Activated gamma-delta T cell treated with anti-CD3 and anti-CD28 coated beads, Interleukin-2, amount 50 U/mL, for 16 hours (primary cell): ENCODE measurements at places on chromosomes 11 and 22.

- DNase-seq = no peak
Measured at GRCh38 chr11:36105743-36106581, 162.1 kb downstream of the LDLRAD3 start.

DNA sequence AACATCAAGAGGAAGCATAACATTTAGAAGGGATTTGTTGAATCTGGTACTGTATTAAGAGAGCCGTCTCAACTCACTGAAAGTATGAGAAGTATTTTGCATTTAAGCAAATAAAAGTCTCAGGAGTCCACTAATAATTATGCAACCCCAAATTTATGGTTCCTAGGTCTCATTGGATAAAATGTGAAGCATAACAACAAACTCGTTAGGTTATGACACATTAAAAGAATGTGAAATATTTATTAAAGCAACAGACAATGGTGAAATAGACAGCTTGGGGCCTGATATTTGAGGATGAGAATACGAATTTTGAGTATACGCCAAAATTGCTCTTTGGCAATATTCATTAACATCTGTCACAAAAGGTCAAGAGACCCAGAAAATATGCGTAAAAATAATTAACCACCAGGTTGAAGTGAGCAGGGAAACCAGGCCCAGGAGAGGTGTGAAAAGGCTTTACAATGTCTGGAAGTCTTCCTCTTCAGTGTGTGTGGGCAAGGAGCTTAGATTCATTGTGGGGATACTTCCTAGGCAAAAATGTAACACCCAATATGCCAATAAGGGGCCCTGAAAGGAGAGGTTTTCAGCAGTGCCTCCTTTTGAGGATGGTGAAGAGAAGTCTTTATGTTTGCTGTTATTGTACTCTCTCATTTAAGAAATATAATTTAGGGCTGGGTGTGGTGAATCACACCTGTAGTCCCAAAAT, 89.2 kb downstream of the FDX1 start:
- DNase-seq = no peak

GRCh38 chr11:114244726-114245394, 51.3 kb upstream of the NNMT start:
- DNase-seq = no peak

DNA sequence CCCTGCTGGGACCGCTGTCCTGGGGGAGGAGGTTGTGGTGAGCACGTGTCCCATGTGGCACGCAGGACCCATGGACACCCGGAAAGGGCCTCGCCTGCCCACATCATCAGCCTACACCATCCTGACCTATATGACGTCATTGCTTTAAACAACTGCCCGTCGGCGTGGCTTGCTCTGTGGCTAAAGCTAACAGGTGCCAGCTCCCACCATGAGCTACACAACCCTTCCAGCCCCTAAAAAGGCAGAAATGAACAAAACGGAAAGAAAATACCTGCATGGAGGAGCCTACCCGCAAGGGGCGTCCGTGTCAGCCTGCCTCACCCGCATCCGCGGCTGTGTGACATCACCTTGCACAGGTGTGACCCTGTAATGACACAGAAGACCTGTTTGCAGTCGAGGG, 481.8 kb downstream of the BRD1 start:
- DNase-seq = no peak

DNA sequence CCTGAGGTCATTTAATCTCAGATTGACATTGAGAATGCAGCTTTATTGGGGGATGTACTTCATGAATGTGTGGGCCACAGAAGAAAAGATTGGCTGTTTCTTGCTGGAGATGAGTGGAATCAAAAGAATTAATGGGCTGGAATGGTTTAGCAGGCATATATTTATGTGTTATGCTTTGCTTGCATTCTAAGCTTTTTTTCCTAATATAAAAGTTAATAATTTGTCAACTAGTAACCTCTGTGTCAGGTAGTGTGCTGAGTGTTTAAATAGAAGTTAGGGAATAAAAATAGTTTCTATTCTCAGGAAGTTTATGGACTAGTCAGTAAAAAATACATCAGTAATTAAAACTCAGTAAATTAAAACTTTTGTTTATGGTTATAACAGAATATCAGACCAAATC, 67.4 kb upstream of the PRODH start:
- DNase-seq = no peak

- no peak for DNase-seq
Measured at GRCh38 chr11:131808470-131808869, 438.1 kb downstream of the NTM start.

DNA sequence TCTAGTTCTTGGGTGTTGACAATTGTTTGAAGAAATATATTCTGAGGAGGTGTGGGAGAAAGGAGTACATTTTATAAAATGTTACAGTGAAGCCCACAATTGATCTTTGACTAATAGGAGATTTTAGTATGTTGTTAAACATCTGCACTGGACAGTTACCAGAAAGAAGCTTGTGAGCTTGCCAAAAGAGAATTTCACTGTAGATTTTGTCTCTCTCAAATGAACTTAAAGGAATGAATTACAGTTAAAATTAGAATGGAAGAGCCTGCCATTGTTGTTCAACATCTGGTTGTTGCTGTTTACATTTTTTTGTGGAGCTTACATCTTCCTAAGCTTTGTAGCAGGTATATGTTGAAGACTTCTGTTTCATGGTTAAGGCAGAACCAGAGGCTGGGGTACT, 620.5 kb upstream of the CCDC179 start:
- DNase-seq = no peak

- DNase-seq = no peak
Measured at GRCh38 chr11:2096919-2097301, 42.3 kb downstream of the IGF2 start.
